ENCODE measurements at places on chromosomes 2 and 18. TPM values are rescaled to one million over a fixed set of nuclear protein-coding genes. Genes with fewer than 3 reads are reported as not detected.

DNA sequence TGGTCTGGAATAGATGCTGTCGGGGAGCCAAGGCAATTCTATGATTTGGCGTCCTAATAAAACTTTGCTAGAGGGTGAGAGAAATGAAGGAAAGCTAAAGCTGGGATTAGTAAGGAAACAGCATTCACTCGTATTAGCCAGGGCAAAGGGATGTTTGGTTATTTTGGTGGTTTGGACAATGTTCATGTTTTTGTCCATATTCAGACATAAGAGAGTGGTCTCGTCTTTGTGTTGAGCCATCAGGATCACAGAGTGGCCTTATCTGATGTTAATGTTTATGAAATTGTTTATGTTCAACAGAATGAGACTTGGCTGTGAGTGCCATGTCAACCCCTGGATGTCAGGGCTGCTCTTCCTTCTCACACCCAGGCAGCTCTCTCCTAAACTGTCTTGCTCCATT is 58.9 kb upstream of the EPC2 start:
- DNase-seq, result no peak

DNA sequence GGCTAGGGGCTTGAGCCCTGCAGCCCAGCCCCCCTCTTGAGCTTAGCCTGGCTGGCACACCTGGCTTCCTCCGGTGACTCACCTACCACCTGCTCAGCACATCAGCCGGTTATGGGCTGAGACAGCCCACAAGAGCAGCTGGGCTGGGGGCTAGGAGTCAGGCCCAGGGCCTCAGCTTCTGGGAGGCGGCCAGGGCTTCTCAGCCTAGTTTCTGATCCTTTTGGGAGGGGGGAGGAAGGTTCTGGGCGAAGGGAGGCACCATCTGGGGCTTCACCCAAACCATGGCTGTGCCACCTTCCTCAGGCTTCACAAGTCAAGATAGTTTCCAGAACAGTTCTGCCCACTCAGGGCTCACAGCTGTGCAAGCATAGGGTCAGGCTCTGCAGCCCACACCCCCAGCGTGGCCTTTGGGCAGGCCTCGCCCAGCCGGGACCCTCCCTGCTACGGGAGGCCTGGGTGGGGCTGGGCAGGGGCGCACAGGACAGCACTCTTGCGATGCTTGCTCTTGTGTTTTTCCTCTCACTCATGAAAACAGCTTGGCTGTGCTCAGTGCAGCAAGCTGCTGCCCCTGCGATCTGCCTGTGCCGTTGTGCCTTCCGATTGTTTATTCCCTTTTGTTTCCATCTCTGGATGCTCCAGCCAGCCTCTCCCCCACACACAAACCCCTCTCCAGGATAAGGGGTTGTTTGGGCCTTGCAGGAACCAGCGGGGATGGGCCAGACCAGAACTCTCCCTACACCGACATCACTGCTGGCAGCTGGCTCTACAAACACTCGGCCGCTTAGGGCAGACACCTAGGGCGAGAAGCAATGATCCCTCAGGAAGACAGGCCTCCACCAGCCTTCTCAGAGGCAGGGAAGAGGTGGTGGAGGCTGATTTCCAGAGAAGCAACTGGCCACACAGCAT is 26.1 kb upstream of the SEMA4C start:
- DNase-seq, result peak; percentile 89

- DNase-seq, result no peak
Observed at GRCh38 chr2:232412986-232413385, 6.3 kb downstream of the ALPG start.

GRCh38 chr18:38368246-38368645 is 802.6 kb upstream of the CELF4 start:
- no peak for DNase-seq

GRCh38 chr18:12895014-12895413 is 11.0 kb upstream of the PTPN2 start:
- no peak for DNase-seq

DNA sequence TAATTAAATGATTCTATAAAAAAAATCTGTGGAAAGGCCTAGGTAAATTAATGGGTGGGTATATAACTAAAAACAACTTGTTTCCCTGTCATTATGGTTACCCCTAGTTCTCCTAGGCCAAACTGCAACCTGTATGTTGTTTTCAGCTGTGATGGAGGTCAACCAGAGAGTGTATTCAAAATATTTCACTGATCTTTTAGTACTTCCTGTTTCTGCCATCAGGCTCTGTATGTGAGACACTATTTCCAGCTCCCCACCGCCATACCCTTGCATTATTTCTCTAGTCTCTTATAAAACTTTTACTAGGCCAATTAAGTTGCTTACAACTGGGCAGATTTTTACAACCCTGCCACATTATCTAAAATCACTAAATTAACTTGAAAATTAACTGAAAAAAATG is 21.0 kb upstream of the CDKL4 start:
- no peak for DNase-seq

DNA sequence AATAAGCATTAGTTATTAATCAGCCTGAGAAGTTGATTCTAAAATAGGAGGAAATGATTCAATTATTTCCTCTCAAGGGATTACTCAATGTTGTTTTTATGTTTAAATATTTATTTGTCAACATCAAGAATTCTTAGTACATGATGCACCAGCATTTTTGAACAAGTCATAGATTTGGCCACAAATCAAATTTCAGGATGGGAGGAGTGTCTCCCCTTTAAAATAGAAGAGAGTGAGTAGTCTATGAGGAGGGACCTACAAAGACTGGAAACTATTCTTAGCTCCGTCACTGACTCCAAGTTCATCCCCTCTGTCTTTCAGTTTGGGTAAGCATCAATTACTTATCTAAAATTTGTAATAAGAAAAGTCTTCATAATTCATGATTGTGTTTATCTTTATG is 18.6 kb upstream of the IL18R1 start:
- peak; percentile 54 for DNase-seq

DNA sequence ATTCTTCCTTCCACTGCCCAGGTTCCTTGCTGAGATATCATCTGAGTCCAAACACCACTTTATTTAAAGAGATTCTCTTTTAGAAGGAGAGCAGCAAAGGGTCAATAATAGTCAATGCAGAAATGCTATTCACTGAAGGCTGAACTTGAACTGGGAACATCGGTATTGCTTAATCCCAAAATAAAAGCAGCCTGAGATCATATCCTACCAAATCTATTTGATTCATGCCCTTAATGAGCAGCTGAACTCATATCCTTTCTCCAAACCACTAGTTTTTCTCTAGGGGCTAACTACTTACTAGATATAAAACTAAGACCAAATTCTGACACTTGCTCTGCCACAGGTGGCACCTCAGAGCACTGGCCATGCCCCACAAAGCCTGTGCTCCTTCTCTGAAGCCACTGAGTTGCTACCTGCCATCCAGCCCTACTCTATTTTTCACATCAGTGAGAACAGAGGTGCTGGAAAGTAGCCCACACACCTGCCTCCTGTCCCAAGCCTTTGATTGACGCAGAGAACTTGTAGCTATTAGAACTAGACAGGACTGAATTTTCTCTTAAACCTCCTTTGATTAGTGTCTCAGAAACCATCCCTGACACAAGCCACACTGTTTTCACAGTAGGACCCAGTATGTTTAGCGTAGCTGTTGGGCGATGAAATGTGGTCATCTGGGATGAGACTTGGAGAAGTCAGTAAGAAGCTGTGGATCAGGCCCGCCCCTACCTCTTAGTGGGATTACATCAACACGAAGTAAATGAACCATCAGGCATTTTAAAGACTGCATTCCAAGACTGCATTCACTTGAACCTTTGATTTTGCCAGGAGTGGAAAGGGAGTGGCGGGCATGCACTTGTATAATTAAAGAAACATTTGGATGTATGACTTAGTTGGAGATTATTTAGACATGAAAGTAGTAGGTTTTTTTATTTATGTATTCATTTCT is 124.3 kb downstream of the RBMS1 start:
- DNase-seq, result peak; percentile 83

The IL1R1 gene
- 39.0 TPM for total RNA-seq

The LRP1B gene
- 0.11 TPM for total RNA-seq

The FNDC4 gene
- total RNA-seq, result 25.9 TPM

The TRIM43 gene
- not detected for total RNA-seq

Data from LHCN-M2 (cell line).